ENCODE measurements at places on chromosomes 2 and 18. TPM values are rescaled to one million over a fixed set of nuclear protein-coding genes. Genes with fewer than 3 reads are reported as not detected.

DNA sequence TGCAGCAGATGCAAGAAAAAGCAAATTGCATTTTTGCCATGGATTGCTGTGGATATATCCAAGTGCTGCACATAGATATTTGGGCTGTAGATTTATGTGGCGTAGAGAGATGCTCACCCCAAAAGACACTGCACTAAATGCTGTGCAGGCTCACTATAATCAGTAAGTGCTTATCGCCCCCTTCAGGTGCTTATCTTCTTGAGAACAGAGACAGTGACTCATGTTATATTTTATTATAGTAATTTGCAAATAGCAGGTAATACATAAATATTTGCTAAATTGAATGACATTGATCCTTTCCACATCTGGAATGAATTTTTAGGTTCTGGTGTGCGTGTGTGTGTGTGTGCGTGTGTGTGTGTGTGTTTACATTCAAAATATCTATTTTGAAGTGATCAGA is 36.8 kb upstream of the PLEKHM3 start:
- no peak for DNase-seq

GRCh38 chr2:16671760-16672159 is 6.1 kb upstream of the CYRIA start:
- no peak for DNase-seq

Gene CFC1
- total RNA-seq = not detected

Gene TMEM178A
- total RNA-seq = 0.89 TPM

DNA sequence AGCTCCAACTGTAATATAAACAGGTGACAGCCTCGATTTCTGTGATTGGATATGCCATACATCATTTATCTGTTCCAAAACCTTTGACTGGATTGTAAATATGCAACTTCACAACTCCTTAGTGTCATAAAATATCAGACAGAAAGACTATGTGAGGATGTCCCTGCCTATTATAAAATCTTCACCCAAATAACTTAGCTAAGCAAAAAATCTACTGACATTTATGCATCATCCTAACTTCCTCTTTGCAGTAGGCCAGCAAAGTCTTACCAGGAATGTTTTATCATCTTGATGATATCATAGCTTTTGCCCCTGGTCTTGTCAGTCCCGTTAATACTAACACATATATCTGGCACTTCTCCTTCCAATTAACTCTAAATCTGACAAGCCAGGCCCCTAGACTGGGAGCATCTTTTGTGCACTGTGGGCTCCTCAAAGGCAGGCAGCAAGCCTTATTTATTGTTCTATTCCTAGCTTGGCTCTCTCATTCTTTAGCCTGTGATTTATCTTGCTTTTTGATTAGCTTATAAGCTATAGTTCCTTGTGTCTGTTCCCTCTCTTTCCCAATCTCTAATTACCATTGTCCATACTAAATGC is 356.5 kb upstream of the HNMT start:
- no peak for DNase-seq

Gene IL1R2
- total RNA-seq = 1.1 TPM

Gene MARCHF4
- not detected for total RNA-seq

DNA sequence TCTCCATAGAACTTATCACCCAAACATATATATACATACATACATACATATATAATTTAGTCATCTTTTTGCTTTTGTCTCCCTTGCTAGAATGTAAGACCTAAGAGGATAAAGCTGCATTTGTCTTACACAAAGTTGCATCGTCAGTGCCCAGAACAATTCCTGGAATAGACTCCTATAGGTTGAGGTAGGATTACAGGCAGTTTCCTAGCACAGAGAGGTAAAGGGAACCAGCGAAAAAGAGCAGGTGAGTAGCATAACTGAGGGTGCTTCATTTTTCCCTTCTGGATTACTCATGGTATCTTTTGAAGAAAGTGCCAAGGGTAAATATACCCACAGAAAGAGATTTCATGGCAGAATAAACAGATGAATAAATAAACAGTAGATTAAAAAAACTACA is 68.1 kb upstream of the AMMECR1L start:
- no peak for DNase-seq

DNA sequence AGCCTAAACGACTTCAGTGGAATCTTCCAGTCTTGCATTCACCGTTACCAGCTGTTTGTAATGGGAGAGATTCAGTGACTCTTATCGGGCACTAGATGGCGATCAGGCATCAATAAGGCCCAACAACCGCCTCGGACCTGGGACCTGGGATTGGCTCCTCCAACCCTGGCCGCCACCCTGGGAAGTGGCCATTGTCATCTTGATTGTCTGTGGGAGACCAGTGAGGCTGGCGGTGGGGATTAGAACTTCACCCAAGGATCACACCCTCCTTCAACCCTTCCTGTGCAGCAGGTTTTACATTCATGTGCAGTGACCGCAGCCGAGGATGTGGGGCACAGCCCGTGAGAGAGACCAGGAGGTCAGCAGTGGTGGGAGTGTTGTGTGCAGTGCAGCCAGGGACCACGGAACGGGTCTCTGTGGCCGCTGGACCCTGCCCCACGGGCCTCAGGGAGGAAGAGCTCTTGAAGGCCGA is 85.3 kb downstream of the SPP2 start:
- DNase-seq = peak; percentile 14

Gene ERFE
- total RNA-seq = not detected

- DNase-seq = peak; percentile 32
Observed at GRCh38 chr18:58180738-58181353, 136.8 kb downstream of the NEDD4L start.

Gene IL1F10
- not detected for total RNA-seq

DNA sequence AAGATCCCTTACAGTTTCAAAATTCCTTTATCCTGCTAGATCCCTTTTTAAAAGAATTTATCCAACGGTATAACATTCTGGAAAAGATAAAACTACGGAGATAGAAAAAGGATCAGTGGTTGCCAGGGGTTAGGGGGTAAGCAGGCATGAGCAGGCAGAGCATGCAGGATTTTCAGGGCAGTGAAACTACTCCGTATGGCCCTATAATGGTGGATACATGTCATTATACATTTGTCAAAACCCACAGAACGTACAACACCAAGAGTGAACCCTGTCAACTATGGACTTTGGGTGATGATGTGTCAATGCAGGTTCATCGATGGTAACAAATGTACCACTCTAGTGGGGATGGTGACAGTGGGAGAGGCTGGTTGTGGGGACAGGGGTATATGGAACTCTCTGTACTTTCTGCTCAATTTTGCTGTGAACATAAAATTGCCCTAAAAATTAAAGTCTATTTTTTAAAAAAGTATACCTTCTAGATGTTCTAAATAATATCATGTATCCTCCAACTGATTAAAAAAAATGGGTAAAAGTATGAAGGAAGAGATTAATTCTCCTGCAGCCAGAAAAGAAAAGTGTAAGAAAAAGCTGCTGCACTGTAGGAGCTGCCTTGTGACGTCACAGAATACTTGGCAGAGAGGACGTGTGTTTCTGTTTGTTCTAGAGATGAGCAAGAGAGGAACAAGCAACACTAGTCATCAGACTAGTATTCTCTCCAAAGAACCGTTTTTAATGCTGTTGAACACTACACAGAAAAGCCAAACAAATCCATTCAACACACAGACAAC is 23.6 kb downstream of the ANKRD44 start:
- DNase-seq = no peak

DNA sequence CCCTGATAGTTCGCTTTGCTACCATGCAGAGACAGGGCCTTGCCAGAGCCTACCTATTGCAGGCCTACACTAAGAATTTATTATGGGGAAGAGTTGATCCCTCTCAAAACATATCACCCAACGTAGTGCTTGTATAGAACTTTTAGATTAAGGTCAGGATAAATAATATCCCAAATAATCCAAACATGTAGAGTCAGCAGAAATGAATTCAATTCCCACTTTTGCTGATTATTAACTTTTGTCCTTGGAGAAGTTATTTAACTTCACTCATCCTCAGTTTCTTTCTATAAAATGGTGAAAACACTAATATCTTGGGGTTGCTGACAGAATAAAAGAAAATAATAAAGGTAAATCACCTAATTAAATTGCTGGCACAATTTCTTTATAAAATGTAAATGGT is 294.1 kb downstream of the XIRP2 start:
- no peak for DNase-seq

DNA sequence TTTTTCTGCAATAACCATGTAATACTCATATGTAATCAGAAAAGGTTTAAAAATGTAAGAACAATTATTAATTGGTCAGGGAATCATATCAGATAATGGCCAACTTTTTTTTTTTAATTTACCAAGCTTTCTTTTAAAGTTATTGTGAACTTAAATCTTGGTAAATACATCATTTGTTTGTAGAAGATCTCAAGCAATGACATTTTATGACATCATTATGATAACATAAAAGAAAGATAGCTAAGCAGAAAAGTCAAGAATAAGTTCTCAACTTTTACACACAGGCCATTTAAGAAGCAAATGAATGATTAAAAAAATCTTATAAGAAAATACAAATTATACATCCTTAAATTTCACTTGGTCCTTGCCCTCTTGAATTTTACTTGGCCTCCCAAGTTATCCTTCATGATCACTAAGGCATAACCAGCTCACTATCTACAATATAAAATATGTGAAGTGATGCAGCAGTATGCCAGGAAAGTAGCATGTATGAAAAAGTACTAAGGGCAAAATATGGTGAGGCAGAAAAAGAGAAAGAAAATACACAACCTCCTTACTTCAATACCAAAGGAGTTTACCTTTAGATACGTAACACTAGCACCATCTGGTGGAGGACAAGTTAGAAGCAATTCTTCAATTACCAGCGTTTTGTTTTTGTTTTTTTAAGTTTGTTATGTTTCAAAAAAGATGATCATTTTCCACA is 116.6 kb downstream of the SRBD1 start:
- no peak for DNase-seq

Gene RAD51AP2
- total RNA-seq = not detected

Gene AQP12A
- not detected for total RNA-seq

DNA sequence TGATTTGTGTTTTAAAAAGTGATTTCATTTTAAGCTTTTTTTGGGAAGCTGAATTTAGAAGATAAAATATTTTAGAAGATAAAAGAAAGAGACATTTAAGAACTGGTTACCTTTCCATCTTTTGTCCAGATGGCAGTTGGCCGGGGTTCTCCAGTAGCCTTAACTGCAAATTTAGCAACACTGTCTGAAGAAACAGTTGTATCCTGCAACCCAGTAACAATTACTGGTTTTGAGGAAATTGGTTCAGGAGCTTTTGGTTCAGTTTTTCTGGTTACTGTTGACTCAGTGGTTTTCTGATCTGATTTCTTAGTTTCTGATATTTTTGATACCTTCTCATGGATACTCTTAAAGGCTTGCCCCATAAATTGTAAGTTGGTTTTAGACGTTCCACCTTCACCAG is 49.9 kb downstream of the PLEKHA3 start:
- no peak for DNase-seq

Gene PROKR1
- not detected for total RNA-seq

Gene LYPD1
- total RNA-seq = not detected

DNA sequence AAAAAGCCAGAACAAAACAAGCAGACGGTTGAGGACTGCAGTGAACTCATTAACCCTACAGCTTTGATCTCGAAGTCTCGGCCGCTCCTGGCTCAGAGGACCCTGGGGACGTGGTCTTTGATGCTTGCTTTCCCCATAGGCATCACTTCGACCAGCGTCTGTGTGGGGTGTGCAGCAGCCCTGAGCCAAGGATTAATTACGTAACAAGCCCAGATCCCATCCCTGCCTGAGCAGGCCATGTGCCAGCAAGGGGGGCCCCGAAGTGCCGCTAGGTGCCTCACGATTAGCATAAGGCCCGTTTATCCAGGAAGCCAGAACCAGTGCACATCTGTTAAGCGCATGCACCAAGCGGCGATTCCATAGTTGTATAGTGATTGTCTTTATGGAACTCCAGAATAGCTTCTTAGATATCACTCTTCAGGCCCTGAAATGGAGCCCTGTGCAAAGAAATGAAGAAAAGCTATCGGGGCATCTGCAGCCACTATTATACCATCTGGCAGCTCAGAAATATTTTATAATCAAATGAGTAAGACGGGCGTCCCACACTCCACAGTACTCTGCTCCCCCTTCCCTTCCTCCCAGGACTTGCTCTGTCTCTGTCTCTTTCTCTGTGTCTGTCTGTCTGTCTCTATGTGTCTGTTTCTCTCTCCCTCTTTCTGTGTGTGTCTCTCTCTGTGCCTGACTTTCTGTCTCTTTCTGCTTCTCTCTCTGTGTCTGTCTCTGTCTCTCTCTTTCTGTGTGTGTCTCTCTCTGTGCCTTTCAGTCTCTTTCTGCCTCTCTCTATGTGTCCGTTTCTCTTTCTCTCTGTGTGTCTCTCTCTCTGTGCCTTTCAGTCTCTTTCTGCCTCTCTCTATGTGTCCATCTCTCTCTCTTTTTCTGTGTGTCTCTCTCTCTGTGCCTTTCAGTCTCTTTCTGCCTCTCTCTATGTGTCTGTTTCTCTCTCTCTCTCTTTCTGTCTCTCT is 41.7 kb downstream of the HPCAL1 start:
- no peak for DNase-seq

DNA sequence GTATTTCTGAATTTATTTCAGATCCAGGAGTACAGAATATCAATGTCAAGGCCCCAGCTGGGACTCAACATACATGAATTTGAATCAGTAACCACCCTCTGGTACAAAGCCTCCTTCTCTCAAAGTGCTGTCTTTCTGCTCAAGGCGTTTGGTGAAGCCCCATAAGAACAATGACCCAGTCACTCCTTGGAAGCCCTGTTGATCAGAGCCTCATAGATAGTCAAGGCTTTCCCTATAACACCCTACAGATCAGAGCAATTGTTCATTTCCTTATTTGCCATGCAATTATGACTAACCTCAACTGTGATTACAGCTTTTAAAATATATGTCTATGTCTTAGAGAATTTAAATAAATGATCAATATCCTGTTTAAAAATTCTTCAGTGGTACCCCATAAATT is 159.1 kb upstream of the CREB1 start:
- no peak for DNase-seq

Gene EVA1A
- not detected for total RNA-seq

- no peak for DNase-seq
Observed at GRCh38 chr2:241892299-241893137, 23.0 kb downstream of the RTP5 start.

- DNase-seq = no peak
Observed at GRCh38 chr2:12047761-12048160, 301.3 kb downstream of the LPIN1 start.

- DNase-seq = no peak
Observed at GRCh38 chr2:167401309-167401708, 513.0 kb downstream of the XIRP2 start.

Gene CPO
- 0.22 TPM for total RNA-seq

- no peak for DNase-seq
Observed at GRCh38 chr2:66457545-66457944, 22.6 kb downstream of the MEIS1 start.

Gene CNTNAP5
- not detected for total RNA-seq
